Activated CD8-positive, alpha-beta memory T cell treated with anti-CD3 and anti-CD28 coated beads for 4 hours (primary cell): ENCODE measurements at places on chromosomes 12 and 14.

GRCh38 chr14:40119765-40120164, 687.5 kb upstream of the FBXO33 start:
- DNase-seq: no peak

DNA sequence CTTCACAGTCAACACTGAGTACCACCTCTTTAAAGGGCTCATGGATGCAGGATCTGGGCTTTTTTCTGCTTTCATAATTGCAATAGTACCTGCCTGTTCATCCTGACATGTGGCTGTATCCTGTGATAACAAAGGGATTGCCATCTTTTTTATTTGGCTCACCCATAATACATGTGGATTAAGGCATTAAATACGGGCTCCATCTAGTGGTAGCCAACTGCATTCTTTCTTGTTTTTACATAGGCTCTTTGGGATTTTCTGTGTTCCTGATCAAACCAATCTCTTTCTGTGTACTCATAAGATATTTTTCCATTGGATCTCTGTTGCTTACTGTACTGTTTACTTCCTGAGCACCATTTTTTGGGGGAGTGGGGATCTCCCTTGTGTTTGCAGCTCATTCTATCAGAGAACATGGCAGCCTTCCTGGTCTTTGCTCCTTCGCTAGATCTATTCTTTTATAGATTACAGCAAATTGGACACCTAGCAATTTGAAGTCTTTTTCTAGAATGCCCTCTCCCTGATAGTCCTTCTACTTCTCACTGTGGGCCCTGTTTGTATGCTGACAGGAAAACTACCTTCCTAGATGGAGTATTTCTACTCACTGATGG, 723.4 kb upstream of the MDGA2 start:
- no peak for DNase-seq

GRCh38 chr12:107304588-107305532, 211.5 kb upstream of the CRY1 start:
- DNase-seq: no peak

DNA sequence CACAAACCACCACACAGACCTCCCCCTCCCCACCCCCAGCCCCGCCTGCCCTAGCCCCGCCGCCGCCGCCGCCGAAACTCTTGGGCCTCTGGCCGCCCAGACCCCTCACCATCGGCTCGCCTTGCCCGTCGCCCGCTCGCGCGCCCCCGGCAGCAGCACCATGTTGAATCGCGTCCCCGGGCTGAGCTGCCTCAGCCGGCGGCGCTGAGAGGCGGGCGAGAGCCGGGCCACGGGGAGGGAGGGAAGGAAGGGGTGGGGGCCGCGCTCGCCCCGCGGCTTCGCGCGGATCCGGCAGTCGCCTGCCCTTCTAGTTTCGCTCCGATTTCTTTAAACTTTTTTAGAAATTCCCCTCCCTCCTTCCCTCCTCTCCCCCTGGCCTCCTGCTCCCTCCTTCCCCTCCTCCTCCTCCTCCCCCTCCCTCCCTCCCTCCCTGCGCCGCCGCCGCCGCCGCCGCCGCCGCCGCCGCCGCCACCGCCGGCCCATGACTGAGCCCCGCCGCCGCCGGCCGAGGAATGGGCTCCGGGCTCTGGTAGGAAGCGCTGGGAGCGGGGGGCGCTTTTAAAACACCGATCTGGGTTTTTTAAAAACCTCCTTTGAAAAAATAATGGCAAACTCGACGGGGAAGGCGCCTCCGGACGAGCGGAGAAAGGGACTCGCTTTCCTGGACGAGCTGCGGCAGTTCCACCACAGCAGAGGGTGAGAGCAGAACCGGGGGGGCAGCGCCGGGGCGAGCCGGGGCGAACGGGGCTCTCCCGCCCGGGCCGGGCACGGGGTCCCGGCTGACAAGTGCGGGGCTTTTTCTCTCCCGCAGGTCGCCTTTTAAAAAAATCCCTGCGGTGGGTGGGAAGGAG, at the start of gene ARID2:
ARID2 (plus strand) TSS at position 474 of the 851 bp plus-strand sequence; CDS start at position 605, 131 bp downstream.
- DNase-seq: peak; percentile 28

GRCh38 chr14:100980823-100981222, 77.3 kb upstream of the RTL1 start:
- DNase-seq: no peak

DNA sequence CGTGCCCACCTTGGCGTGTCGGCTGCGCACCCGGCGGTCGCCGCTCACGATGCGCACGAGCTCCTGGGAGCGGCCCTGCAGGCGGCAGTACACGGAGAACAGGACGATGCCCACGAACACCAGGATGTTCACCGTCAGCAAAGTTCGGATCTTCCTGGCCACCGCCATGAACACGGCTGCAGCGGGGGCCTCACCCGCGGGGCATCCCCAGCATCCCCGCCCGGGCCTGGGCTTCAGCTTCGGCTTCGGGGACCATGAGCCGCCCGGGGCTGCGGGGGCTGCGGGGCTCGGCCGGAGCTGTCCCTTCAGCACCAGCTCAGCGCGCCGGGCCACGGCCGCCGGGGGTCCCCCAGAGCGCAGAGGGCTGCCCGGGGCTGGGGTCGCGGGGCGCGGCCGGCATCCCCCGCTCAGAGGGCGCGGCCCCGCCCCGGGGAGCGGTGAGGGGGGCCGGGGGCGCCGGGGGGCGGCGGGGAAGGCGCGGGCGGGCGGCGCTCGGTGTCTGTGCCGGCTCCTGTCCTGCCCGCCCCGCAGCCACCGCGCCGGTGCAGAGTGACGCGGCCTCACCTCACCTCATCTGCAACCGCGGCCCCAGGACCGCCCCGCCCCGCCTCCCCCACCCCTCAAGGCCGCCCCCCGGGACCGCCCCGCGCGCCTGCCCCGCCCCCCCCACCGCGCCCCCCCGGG, at the start of gene GALNT9:
GALNT9 (minus strand) TSS at position 554 of the 684 bp plus-strand sequence; CDS start at position 168, 386 bp downstream.
- DNase-seq: no peak

- DNase-seq: no peak
These were observed 78.4 kb downstream of the ZFC3H1 start for GRCh38 chr12:71585218-71585617.

DNA sequence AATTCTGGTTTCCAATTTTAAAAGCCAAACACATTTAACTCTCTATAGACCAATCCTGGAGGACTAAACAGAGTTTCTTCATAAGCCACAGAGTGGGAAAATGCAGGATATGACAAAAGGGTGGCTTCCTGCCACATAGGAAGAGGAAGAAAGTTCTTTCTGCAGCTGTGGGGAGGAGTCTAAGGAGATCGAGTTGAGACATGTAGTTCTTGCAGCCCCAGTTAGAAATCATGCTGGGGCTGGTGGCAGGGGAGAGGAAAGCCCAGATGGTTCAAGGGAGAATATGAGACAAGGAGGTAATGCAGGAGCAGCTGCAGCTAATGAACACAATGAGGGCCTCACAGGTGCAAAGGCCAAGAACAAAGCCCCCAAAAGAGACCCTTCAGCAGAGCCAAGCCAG, 85.0 kb upstream of the ARID2 start:
- DNase-seq: no peak

DNA sequence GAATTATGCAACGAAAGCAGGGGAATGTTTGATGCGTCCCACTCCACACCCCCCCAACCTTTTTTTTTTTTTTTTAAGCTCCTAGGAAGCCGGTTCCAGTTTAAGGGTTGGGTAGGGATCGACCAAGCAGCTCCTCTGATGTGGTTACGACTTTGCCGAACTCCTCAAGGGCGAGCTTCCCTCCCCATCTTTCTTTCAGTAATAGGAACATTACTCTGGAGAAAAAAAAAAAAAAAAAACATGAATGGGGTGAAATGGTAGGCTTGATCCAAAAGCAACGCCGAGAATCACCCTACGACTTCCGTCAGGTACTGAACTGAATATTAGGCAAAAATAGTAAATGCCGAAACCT, 9.6 kb downstream of the BMP4 start:
- DNase-seq: no peak
